GM12891 (cell line): ENCODE measurements at places on chromosomes 4 and X.

DNA sequence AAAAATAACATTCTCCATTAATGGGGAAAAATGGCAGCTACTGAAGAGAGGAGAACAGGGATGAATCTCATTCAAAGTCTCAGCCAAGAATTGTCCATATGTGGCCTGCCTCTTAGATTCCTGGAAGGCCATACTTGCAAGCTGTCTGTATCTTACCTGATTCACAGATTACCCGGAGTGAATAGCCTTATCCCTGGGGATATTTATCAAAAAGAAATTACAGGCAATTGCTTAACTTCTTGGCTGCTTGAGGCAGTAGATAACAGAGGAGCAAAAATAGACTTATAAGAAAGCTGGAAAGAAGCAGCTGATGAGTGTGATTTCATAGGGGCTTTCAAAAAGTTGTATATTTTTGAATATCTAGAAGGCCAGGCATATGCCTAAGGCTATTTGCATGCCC lies 68.8 kb upstream of the PPP1R2C start:
- no peak for DNase-seq

- no peak for DNase-seq
Measured at GRCh38 chrX:84909151-84909550, 94.5 kb upstream of the APOOL start.

- no peak for DNase-seq
Measured at GRCh38 chr4:154406018-154406795, 85.4 kb downstream of the DCHS2 start.

DNA sequence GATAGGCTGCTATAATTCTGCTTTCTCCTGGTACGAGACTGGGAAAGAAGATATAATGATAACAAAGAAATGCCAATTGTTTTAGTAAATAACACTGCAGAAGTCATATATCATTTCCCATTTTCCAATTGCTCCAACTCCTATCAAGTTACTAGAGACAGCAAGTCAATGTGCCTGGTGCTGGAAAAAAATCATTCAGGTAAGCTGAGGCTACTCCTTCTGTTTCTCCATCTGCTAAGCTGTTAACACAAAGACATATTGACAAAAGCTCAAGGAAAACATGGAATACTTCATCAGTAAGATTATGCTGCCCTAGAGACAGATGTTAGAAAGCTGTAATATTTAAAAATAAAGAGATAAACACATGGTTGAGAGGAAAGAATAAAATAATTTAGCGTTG lies 10.0 kb downstream of the NAA11 start:
- no peak for DNase-seq

- DNase-seq, result no peak
Measured at GRCh38 chrX:68185161-68185560, 248.1 kb downstream of the OPHN1 start.

GRCh38 chrX:22810876-22811275 lies 188.9 kb upstream of the DDX53 start:
- DNase-seq, result no peak

DNA sequence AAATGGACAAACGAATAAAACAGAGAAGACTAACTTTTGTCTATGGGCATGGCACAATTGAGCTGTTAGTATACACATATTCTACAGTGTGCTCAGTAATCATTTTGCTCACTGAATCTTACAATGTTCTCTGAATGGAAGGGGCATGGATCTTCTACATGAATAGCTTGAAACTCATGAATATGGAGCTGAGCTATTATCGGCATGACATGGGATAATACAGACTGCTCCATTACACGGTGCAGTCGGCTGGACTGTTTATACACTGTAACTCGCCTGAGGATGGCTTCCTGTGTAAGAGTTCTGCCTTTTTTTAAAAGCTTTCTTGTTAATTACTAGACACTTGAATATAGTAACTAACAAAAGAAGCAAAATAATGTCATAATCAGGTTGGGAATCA lies 368.5 kb upstream of the MAD2L1 start:
- no peak for DNase-seq

- DNase-seq, result no peak
Measured at GRCh38 chrX:32289356-32289755, 922.0 kb downstream of the DMD start.

- no peak for DNase-seq
Measured at GRCh38 chr4:81211956-81212355, 3.1 kb downstream of the PRKG2 start.

DNA sequence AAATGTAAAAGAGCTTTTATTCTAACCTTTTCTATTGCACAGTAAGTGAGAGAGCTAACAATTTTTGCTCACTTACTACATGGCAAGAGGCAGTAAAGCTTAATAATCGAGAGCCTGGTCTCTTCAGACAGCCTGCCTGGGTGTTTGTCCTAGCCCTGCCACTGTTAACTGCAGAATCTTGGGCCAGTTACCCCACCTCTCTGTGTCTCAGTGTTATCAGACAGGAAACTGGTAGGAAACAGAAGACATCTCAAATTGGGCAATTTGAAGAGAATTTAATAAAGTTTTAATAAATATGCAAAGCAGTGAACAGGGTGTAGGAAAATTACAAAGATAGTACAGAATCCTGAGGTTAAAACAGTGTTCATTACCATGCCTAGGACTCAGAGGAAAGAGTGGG lies 13.4 kb downstream of the STAP1 start:
- no peak for DNase-seq

DNA sequence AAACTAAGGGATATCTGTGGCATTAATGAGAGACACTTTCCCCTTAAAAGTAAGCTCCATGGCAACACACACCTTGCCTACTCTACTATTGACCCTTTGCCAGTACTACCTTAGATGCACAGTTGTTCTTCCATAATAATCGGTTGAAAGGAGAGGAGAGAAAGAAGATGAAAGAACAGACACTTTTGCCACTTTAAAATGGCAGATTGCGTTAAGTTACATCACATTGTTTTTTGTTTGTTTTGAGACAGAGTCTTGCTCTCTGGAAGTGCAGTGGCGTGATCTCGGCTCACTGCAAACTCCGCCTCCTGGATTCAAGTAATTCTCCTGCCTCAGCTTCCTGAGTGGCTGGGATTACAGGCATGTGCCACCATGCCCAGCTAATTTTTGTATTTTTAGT lies 239.8 kb downstream of the SCFD2 start:
- no peak for DNase-seq

DNA sequence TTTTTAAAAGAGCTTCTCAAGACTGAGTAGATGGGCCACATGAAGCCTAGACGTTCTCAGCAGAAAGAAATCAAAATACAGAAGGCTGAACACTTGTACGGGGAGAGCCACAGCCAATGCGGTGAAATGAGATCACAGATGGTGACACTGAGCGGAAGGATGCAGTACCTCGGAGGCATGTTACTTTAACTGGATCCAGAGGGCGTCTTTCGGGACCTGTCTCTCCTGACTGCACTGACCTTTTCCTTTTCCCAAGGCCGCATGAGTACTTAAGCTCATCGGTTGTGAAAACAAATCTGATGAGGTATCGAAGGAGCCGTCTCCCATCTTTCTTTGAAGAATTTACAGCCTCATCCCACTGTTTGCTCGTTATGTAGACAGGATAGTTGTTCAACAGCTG lies 32.6 kb downstream of the BEND4 start:
- no peak for DNase-seq

DNA sequence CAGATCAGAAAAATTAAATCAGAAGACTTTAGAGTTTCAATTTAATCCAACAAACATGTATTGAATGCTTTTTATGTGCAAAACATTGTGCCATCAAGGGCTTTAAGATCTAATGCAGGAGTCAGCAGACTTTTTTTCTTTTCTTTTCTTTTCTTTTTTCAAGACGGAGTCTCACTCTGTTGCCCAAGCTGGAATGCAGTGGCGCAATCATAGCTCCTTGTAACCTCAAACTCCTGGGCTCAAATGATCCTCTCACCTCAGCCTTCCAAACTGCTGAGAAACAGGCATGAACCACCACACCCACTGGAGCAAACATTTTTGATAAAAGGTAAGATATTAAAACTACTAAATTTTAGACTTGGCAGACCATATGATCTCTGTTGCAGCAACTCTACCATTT lies 24.6 kb upstream of the LRBA start:
- DNase-seq, result no peak

- DNase-seq, result no peak
Measured at GRCh38 chrX:30525732-30526131, 51.8 kb downstream of the TASL start.

- no peak for DNase-seq
Measured at GRCh38 chr4:109238746-109239145, 63.7 kb downstream of the COL25A1 start.

GRCh38 chrX:15204130-15204751 lies 65.6 kb downstream of the ASB9 start:
- no peak for DNase-seq

DNA sequence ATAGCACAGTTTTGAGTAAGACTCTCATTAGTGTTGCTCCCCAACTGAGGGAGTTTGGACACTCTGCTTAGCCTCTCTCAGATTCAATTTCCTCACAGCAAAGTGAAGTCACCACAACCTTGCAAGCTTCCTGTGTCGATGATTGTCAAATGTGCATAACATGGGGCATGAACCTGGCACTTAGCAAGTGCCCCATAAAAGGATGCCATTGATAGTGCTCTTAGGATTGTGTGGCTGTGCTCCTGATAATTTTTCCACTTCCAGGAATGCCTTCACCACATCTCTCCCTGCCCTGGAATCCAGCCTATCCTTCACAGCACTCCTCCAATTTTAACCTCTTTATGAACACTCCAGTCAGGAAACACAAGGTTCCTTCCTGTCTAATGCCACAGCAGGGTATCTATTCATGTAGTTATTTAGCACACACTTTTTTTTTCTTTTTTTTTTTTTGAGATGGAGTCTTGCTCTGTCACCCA lies 309.4 kb downstream of the PPP3CA start:
- DNase-seq, result no peak

- no peak for DNase-seq
Measured at GRCh38 chr4:150127757-150128156, 49.5 kb downstream of the DCLK2 start.

DNA sequence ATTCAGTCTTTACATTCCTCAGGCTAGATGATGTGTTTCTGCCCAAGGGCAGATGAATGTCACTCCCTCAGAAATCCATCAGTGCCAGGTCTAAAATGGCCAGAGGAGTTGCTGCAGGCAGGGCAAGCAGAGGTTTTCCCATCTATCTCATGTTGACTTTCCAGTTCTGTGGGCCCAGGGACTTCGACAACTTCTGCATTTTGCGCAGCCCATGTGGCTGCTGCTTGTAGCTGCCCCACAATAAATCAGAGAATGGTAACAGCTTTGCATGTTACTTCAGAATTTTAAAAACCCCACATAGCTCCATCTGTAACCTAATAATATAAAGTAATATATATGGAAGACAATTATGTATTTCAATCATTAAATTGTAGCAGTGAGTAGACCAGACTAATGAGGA lies 1367.7 kb upstream of the AGA start:
- no peak for DNase-seq
